ENCODE measurements at places on chromosomes 16 and 17.

DNA sequence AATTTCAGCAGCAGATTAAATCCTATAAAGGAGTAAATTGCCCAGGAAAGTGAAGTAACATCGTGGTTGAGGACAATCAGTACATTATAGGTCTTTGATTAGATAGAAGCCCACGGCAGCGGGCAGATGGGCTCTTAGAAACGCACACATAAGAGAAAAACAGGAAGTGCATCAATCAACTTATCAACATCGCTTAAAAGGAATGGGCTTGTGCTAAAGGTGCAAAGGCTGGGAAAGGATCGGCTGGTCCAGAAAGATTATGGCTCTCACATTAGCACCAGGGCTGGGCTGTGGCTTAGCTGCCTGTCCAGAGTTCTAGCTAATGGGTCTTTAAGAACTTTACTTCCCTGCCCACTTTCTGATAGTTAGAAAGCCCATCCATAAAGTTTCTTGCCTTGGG, 292.0 kb upstream of the TNRC6C start:
- DNase-seq, result no peak

- no peak for DNase-seq
Measured at GRCh38 chr17:80141463-80142165, 5.3 kb downstream of the EIF4A3 start.

GRCh38 chr16:12262454-12263180, 286.1 kb downstream of the SNX29 start:
- no peak for DNase-seq

- no peak for DNase-seq
Measured at GRCh38 chr16:25875956-25876598, 184.3 kb downstream of the HS3ST4 start.

DNA sequence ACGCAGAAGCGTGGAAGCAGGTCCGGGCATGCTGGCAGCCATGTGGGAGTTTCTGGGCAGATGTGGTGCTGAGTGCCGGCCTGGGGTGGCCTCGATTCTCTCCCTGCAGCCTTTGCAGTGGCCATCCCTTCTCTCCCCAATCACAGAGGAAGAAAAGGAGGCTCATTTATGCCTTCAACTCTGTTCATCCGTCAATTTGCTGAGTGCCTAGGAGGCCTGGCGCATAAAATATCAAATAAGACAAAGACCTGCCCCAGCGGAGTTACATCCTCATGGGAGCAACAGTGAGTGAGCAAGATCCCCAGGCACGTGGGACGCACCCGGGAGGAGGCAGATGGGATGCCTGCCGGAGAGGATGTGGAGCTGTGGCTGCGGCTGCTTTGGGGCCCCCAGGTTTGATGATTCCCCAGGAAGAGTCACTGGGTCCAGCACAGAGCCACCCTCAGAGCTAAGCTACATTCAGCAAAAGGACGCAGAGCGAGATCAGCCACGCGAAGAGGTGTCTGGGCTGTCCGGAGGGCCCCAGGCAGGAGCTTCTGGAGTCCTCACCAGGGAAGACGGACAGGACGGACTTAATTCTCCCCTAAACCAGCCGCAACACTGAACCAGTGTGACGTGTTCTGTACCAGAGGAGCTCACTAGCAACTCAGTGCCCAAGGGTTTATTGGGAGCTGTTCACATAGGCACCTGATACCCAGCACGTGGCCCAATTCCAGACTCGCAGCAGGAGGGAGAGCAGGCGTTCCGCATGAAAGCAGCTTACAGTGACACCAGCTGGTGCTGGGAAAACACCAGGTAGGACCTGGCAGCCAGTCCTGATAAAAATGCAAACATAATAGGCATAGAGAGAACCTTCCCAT, 11.3 kb downstream of the CA5A start:
- DNase-seq, result no peak

GRCh38 chr17:64401941-64402340, 11.3 kb upstream of the PECAM1 start:
- no peak for DNase-seq

GRCh38 chr16:24988593-24989338, 26.4 kb downstream of the ARHGAP17 start:
- peak; percentile 24 for DNase-seq

GRCh38 chr16:29745121-29745852, 503 bp downstream of the C16orf54 start:
- no peak for DNase-seq

DNA sequence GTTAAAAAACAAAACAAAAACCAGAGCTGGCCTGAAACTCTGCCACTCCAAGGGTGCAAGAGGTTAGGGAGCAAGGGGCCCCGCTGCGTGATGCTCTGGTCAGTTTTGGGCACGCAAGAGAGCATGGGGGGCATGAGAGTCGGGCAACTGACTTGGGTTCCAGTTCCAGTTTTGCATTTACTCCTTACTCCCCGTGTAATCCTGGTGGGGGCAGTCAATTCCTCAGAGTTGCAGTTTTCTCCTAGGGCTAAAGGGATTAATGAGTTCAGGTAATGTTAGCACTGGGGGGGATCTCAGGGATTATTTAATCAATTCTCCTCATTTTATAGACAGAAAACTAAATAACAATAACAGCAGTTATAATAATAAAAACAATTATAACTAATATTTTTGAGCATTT, 72.9 kb upstream of the PMFBP1 start:
- DNase-seq, result no peak

GRCh38 chr17:38844261-38844757, 9.2 kb downstream of the RPL23 start:
- DNase-seq, result no peak

- DNase-seq, result no peak
Measured at GRCh38 chr17:5897275-5897911, 172.8 kb upstream of the WSCD1 start.

- DNase-seq, result no peak
Measured at GRCh38 chr17:45294506-45294905, 22.3 kb downstream of the MAP3K14 start.

DNA sequence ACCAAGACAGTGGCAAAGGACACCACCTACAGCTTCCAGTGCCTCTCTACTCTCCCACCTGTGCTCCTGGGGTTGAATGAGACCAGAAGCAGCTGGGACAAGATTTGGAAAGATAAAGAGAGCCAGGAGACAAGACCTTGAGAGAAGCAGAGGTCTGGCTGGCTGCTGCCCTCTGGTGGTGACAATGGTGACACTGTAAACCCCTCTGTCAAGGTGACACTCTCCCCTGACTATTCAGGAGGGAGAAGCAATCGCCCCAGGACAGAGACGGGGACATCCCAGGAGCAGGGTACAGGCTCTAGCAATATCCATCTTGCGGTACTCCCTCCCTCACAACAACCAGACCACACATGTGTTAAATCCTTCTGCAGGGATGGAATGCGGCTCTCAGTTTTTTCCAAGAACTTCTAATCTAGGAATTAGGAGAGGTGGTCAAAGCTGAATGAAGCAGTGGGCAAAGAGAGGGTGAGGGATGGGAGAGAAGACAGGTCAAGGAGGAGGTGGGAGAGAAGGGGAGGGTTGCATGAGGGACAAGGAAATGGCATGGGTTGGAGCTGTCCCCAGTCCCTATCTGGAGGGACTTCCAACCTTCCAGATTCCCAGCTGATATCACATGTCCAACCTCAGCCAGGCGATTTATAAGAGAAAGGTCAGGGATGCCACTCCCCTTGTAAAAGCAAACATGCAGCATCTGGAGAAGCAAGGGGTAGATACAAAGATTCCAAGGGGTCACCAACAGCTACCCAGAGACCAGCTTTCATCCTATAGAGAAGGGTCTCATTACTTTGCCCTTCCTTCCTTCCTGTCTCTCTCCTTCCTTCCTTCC, 2.9 kb downstream of the PHOSPHO1 start:
- peak; percentile 57 for DNase-seq

- DNase-seq, result no peak
Measured at GRCh38 chr17:19937522-19937921, 40.1 kb downstream of the AKAP10 start.

DNA sequence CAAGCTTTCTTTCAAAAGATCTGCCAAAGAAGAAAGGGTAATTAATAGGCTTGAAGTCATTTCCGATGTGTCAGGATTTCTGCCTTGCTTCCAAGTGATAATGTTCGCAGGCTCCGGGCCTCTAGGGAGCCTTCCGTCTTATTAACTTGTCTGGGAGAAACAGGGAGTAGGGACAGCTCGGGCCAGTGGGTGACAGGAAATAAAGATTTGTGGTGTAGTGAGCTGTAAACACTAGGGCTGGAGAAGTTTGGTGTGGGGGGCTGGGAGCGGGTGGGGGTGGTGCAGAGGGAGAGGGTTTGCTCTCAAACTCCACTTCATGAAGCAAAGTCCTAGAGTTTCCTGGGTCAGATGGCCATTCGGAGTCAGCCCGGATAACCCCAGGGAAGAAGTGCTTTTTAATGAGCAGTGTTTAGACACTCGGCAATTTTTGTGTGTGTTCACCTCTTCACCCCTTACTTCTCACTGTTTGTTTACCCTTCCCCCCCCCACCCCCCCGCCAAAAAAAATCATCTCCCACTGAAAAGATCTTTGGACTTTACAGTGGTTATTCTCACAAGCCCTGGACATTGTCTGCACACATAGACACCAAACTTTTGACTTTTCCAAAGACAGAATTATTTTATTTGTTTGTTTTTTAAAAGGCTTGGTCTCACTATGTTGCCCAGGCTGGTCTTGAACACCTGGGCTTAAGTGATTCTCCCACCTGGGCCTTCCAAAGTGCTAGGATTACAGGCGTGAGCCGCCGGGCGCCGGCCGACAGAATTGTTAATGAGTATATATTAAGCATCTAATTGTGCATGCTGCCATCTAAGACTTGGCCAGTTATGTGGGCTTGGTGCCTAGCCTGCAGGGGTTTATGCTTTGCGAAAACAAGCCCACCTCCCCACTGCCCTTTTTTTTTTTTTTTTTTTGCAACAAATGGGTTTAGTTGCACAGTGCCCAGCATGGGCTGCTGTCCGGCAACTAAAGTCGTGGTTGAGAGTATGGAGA, 196.4 kb downstream of the CCDC182 start:
- no peak for DNase-seq

- no peak for DNase-seq
Measured at GRCh38 chr17:27295945-27296344, 2.0 kb downstream of the WSB1 start.

DNA sequence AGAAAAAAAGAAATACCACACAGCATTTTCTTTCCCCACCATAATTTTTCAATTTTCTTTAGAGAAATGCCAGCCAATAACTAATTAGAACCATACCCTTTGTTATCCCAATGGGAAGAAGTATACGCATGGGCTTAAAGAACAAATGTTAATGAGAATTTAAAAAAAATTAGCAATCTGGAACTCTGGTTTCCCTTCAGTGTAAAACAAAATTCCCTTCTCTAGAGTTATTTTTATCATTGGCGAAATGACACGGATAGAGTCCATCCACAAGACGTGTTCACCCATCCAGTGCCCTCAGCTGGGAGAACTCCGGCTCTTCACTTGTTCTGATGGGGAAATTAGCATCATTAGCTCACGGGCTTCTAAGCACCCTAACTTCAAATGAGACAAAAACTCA, 3.3 kb downstream of the NXN start:
- DNase-seq, result no peak

DNA sequence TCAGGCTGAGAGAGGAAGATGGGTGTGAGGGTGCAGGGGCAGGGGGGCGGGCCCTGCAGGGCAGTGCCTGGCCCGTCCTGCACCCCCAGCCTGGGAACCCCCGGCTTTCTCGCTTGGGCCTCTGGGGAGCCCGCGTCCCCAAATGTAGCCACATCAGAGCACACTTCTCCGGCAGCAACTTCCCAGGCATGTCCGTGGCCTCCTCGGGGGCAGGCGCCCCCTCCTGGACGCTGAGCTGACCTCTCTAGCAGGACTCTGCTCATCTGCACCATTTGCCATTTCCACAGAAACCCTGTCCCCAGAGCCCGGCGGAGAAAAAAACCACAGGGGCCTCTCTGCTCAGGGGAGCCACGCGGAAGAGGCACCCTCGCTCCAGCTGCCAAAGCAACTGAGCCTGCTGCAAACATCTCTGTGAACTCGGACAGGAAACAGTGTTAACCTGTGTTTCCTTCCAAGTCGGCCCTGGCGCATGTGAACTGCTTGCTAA, 63.4 kb downstream of the KLHDC4 start:
- DNase-seq, result no peak

DNA sequence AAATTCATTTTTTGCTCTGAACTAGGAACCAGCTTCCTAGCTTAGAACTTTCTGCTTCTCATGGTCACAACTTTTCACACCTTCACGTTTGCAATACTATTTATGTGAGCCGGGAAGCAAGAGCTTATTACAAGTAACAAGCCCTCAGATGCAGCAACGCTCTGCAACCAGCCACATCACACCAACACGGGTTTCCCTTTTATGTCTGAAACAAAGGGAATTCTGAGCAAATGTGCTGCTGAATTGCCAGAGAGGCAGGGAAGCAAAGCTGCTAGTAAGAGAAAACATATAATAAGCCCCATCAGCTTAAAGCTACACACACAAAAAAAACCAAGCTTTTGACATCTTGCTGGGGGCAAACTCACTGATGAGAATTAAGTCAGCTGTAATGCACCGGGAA, 122.2 kb downstream of the SLC39A11 start:
- DNase-seq, result no peak

DNA sequence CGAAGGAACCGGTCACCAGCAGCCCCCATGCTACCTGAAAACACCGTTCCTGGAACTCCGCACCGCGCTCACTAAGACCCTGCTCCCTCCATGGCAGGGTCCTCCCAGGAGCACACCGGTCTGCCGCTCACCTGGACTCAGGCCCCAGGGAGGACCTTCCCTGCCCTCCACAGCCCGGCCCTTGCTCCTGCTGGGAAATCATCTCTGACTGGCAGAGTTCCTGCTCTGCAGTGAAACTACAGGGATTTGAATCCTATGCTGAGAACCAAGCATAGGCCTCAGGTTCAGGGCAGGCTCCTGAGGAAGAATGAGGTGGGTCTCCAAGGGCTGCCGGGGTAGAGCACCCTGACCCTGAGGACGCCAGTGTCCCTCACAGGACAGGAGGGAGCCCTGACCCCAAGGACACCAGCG, 88.5 kb downstream of the KCNJ12 start:
- DNase-seq, result no peak

GRCh38 chr17:78781104-78781892, 775 bp downstream of the CYTH1 start:
- peak; percentile 43 for DNase-seq

DNA sequence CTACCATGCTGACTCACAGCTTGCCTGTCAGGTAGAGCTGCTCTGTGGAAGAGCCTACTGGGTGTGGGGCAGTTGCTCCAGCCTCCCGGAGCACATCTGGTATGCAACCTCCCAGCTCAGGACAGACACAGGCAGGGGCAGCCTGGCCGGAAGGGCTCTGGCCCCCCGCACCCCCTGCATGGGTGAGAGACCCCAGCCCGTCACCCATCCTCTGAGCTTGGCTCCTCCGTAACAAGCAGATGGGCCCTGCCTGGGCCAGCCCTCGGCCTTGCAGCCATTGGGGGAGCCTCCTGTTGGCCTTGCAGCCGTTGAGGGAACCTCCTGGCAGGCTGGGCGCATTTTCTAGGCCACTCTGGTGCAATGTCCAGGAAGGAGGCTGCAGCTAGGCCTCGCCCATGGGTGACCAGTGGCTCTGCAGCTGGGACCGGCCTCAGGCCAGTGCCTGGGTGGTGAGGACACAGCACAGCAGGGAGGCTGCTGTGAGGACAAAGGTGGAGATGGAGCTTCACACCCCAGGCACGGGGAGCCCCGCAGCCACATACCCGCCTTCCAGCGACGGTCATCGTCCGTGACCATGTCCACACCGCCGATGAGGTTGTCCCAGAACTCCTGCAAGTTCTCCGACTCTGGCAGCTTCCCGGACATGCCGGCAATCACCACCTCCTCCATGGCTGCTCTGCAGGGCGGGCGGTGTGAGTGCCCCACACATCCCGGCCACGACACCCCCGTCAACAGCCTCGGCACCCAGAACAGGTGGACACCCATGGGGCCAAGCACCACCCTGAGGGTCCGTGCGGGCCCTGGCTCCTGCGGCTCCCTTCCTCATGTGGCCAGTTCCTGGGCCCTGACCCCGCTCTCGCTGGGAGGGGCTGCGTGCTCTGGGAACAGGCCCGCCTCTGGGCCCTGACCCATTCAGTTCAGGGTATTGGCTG, 2.0 kb downstream of the FASN start:
- no peak for DNase-seq
